Chondrocyte (in vitro differentiated cells): ENCODE measurements at places on chromosomes 12 and 14. TPM values are rescaled to one million over a fixed set of nuclear protein-coding genes. Genes with fewer than 3 reads are reported as not detected.

GRCh38 chr12:41943671-41944070 is 201.0 kb downstream of the GXYLT1 start:
- no peak for DNase-seq
- H3K27ac ChIP-seq: peak overlapping the region; percentile 68
- H3K4me1 ChIP-seq: peaks cover 13% of the 10 kb centered on the region

- peaks cover 66% of the 10 kb centered on the region for H3K4me1 ChIP-seq
- no peak overlapping the region for H3K4me3 ChIP-seq
- H3K36me3 ChIP-seq: peaks cover 56% of the 10 kb centered on the region
- H3K27ac ChIP-seq: peak overlapping the region; percentile 76
- no peak for DNase-seq
Measured at GRCh38 chr12:57142121-57142520, 5.3 kb downstream of the LRP1-AS start.

DNA sequence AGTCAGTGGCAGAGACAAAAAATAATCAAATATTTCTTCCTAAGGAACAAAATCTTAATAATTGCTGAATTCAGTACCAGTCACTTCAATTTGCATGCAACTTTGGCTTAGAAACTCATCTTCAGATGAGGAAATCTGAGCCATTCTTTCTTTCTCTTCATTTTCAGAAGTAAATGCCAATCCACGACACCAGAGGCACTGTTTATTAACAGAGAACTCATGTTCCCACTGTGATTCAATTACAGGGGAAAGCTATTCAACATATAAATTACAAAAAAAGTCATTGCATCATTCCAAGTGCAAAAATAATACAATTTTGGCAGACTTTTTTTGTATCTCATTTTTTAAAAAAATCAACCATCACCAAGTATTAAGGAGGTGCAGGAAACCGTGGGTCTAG is 816.1 kb upstream of the TMEM132C start:
- no peak overlapping the region for H3K4me3 ChIP-seq
- H3K27me3 ChIP-seq: peaks cover 15% of the 10 kb centered on the region
- DNase-seq: no peak
- H3K27ac ChIP-seq: no peak overlapping the region
- peaks cover 31% of the 10 kb centered on the region for H3K4me1 ChIP-seq

DNA sequence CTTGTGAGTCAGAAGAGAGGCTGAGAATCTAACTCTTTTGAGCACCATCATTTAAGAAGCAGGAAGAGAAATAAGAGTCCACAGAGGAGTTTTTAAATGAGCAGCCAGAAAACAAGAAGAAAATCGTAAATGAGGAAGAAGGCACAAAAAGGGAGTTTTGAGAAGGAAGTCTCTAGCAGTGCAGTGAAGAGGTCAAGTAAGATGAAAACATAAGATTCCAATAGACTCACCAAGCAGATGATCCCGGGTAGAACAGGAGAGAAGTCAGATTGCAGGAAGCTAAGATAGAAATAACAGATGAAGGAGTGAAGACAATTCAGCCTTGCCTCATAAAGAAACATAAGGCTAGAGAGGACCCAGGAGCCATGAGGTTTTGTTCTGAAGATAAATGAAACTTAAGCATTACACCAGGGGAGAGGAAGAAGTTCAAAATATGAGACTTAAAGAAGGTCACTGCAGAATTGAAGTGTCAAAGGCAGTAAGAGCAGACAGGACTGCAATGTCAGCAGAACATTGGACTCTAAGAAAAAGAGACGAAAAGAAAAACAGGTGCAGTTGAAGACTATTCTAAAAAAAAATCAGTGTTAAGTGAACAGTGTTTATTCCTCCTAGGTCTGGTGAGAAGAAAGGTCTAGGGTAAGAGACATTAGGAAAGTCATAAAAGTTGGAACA is 229.0 kb downstream of the SEC23A start:
- H3K4me3 ChIP-seq: no peak overlapping the region
- no peaks in the 10 kb centered on the region for H3K4me1 ChIP-seq
- no peak overlapping the region for H3K27ac ChIP-seq
- DNase-seq: no peak
- H3K36me3 ChIP-seq: no peaks in the 10 kb centered on the region

ST8SIA1 gene
- 0.15 to 1.6 TPM (median 1.2 TPM) in 3 replicates for total RNA-seq

AQP6 gene
- total RNA-seq: not detected in 3 replicates

KCNK10 gene
- total RNA-seq: not detected in 3 replicates

DHRS2 gene
- total RNA-seq: not detected in 3 replicates
